Activated CD4-positive, alpha-beta memory T cell treated with anti-CD3 and anti-CD28 coated beads, Interleukin-2, amount 10 ng/mL, durations not matched to agents 7 days and 5 days (primary cell): ENCODE measurements at places on chromosomes 13 and 19.

DNA sequence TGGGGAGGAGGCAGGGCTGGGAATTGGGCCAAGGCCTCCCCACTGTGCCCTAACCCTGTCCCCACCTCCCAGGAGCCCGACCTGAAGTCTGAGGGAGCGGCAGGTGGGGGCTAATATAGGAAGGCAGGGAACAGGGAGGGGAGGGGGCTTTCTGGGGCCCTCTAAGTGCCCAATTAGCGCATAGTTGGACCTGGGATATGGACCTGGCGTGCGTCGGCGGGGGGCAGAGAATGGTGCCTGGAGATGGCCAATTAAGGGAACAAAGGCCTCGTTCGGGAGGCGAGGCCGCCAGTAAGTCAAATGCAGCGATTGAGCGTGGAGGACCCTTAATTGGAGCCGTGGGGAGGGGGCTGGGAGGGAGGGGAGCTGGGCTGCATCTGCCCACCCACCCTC is at the start of gene C19orf85:
TSS of gene C19orf85 (minus strand) at position 90 of the 393 bp plus-strand sequence. CDS start 197 bp downstream, outside the sequence.
- DNase-seq = no peak

DNA sequence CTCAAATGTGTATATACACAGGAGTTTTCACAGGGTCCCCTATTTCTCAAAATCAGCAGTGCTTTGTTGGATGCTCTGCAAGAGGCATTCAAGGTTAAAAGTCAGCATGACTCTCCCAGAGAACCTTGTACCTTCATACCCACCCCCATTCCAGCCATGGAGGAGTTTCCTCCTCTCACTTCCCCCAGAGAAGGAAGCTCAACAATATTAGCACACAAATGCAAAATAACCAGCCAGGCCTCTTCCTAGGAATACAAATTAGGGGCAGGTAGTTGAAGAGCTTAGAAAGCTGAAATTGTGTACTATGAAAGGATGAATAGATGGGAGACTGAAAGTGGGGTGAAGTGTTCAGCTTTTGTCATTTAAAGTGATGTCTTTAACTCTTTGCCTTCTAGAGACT is 43.8 kb downstream of the SPRY2 start:
- DNase-seq = no peak

DNA sequence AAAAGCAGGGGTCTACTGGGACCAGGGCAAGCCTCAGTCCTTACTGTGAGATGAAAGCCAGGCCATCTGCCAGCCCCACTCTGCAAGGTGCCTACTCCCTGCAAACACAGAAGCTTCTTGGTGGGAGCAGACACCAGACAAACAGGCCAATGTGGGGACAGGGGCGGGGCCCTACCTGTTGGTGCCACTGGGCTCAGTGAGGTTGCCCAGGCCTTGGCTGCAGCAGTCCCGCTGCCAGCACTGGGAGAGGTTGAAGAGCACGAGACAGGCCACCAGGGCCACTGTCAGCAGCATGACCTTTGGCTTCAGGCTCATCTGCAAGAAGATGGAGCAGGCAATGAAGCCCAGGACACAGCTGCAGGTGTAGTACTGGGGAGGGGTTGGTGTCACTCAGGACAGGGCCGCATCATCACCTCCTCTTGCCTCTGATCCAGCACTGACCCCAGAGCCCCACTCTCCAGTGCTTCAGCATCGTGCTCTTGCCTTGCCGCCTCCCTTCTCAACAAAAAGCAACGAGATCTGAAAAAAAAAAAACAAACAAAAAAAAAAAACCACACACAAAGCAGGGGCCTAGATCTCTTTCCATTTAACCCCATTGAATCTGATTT is 72.6 kb downstream of the NBEA start:
- DNase-seq = no peak

DNA sequence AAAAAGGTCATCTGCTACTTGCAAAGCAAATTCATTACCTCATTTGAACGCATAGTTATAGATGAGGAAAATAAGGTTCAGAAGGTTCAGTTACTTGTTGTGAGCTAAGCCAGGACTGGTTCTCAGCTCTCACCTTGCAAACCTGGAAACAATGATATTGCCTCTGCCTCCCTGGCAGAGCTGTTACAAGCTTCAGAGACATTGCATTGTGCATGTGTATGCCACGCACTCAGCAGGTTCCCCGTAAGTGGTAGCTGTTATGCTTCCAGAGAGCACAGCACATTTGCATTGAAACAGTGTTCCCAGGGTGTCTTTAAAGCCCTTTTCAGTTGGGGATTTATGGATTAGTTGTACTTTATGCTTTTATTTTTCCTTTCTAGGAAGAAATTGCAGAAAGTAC is 80.6 kb downstream of the DGKH start:
- DNase-seq = no peak

DNA sequence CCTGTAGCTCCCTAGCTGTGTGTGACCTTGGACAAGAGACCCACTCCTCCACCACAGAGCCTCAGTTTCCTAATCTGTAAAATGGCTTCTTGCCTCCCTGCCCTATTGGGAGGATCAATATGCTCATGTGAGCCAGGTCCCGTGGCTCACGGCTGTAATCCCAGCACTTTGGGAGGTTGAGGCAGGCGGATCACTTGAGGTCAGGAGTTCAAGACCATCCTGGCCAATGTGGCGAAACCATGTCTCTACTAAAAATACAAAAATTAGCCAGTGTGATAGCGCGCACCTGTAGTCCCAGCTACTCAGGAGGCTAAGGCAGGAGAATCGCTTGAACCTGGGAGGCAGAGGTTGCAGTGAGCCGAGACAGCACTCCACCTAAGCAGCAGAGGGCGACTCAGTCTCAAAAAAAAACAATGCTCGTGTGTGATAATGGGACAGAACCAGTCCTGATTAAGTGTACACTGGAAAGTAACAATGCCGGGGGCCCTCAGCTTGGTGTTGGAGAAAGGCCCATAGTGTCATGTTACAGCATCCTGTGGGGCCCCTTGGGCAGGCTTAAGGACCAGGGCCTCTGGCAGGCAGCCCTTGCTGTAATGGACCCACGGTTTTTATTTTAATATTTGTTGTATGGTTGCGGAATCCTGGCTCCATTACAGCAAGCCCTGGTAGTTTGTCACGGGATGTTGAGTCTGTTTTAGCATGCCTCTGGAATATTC is 6.8 kb downstream of the RPS11 start:
- DNase-seq = peak; percentile 63

DNA sequence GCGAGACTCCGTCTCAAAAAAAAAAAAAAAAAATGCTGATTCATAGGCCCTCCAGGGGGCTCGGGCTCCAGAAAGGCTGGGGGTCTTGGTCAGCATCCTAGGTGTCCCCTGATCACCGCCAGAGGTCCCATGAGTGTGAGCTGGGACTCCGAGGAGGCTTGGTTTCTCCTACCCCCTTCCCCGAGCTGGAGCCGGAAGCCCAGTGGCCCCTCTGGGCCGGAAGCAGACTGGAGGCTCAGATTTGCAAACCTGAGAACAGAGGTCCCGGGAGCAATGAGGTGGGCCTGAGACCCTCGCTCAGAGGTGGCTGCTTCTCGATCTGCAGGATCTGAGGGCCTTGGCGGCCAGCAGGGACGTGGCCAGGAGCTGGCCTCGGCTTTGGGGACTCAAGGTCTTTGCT is 41.5 kb downstream of the EFNA2 start:
- DNase-seq = no peak

DNA sequence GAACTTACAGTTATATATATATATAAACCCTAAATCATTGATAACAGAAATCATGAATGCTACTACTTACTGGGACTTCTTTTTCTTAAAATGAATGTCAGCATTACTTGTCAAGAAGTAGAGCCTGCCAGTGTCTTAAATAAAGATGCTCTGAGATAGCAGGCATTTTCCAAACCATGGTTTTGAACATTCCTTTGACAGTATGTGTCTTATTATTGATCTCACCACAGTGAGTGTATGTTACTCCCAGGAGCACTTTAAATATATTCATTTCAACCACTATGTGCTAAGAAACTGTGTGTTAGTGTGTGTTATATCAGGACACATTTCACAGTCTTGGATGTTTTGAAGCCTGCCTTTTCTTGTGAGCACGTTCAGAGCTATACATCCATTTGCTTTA is 28.2 kb downstream of the TNFRSF19 start:
- DNase-seq = no peak

- DNase-seq = no peak
Observed at GRCh38 chr13:36549755-36550154, 117.5 kb downstream of the CCNA1 start.

DNA sequence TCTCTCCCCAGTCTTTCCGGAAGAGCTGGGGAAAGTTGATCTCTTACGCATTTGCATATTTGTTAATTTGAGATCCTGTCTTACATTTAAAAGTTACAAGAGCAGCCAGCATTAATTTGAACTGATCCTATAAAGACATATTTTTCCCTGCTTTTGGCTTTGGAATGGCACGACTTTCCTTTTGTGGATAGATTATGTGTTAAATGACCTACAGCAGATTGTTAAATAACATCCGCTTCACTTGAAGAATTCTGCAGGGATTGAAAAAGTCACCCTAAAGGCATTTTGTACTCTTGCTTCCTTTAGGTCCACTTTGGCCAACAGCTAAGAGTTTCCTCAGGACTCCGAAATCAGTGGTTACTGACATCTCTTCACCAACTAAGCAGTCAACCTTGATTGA is 334.0 kb downstream of the TBC1D4 start:
- DNase-seq = no peak

DNA sequence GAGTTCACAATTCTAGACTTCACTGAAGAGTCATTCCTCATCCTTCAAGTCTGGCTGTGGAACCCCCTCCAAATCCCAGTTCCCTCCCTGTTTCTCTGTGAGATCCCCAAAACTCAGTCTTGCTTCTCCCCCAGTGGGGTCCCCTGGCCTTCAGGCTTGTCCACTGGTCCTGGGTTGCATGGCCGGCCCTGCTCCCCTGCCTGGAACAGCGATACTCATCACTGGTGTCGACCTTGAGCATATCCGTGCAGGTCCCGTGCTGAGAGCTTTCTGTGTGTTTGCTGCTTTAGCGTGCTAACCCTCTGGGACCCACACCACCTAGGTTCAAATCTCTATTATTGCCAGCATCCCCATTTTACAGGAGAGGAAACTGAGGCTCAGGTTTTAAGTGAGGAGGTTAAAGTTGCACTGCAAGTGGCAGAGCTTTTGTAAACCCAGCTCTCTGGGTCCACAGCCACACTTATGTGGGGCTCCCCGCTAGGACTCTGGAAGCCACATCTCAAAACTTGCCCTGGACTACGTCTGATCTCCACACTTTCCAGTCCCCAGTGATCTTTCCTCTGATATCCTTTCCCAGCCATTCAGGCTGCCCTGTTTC is 15.5 kb downstream of the LIPE start:
- DNase-seq = no peak

- no peak for DNase-seq
Observed at GRCh38 chr13:99506634-99507033, 5.4 kb downstream of the TM9SF2 start.

DNA sequence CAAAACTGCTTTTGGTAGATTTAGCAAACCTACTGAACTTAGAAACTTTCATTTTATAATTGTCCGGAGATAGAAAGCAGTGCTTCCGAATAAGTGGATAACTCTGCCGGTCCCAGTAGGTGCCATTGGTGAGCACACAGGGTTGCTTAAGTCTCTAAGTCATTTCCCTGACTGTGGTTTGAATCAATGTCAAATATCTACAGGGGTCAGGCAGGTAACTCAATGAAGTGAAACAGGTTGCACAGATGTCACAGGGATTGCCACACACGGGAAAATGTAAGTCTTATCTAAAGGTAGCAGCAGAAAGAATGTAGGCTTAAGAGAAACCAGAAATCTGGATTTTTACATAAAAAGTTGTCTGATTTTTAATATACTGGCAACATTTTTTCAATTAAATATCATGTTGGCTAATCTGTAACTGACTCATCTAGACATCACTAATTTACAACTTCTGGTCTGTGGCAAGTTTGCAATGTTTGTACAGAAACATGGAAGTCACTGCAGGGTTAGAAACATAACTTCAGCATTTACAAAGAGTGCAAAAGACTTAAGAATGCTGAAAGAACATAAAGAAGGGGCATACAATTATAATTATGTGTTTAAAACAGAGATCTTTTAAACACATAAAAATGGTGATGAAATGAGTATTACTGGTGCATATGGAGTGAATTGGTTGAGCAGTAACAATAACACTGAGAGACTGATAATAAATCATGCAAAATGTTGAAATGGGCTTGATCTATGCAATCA is 14.3 kb upstream of the LRRC63 start:
- no peak for DNase-seq

GRCh38 chr19:8044018-8044417 is 8.5 kb upstream of the CCL25 start:
- DNase-seq = no peak
